ENCODE measurements at places on chromosomes 3 and 15.

DNA sequence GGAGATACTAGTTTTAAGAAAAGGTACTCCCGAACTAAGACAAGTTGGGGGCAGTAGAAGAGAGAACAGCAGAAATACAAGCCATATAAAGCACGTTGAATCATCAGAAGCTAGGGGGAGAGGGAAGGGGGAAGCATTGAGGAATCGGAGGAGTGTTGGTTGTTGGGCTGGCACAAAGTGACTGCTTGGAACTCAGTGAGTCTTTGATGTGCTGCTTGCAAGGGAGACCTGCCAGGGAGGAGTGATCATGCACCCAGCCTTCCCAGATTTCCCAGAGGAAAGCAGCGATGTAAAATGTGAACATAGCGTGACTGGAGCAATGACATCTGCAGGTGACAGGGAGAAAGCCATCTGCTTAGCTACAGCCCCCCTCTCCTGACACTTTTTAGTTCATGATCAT is 192.4 kb upstream of the IL12A start:
- DNase-seq = no peak

- DNase-seq = no peak
Measured at GRCh38 chr15:47139965-47140364, 577.3 kb upstream of the SEMA6D start.

GRCh38 chr15:28128031-28128430 is 28.9 kb upstream of the OCA2 start:
- DNase-seq = no peak

- no peak for DNase-seq
Measured at GRCh38 chr3:22893101-22893500, 310.0 kb upstream of the UBE2E2 start.

GRCh38 chr3:119145500-119146167 is at the start of gene TEX55:
TSS of gene TEX55 (plus strand) at chr3:119146165. CDS start at chr3:119146190, 25 bp downstream.
- DNase-seq = peak; percentile 50

GRCh38 chr3:187027531-187028278 is 97.4 kb downstream of the ST6GAL1 start:
- DNase-seq = no peak
